ENCODE measurements at places on chromosomes 4 and X.

DNA sequence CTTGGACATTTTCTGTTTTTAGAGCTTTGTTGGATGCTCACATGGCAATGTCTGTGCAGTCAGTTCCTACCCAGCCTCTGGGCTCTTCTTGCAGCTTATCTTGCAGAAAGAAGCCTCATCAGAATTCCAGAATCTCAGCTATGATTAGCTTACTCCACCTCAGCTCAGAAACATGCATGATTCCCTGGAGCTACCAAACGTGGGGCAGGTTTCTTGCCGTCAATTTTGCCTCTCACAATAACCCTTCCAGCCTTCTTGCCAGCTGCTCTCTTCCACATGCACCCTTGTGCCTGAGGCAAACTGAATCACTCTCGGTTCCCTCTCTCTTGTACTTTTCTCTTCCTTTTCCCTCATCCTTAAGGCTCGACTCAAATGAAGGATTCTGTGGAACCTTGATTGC lies 141.4 kb downstream of the PTTG2 start:
- no peak for DNase-seq

- no peak for DNase-seq
These were observed 708 bp downstream of the ARAP2 start for GRCh38 chr4:36243355-36244256.

DNA sequence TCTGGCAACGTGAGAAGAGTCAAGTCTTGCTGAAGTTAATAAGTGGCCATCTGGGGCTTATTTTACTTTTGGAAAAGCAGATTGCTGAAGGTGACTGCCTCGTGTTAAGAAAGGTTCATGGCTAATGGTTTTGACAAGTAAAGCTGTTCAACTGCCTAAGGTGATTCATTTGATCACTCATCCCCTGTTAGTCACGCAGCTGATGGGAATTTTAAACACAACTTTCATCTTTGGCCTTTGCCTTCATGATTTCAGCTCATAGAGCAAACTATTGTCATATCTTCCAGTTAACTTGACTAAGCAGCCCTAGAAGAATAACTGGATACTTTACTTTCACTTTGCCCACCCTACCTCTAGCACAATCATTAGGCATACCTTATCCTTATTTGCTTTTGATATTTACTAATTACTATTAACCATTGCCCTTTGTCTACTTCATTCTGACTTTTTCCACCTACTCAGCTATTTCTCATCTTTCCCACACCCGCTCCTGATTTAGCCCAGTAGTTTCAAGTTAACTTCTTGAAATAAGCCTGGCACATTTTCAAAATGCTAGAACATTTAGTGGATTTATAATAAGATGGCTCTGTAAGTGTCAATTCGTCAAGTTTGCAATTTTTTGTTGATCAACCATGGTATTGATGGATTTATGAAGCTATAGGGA lies 170.6 kb upstream of the S100G start:
- DNase-seq, result no peak

DNA sequence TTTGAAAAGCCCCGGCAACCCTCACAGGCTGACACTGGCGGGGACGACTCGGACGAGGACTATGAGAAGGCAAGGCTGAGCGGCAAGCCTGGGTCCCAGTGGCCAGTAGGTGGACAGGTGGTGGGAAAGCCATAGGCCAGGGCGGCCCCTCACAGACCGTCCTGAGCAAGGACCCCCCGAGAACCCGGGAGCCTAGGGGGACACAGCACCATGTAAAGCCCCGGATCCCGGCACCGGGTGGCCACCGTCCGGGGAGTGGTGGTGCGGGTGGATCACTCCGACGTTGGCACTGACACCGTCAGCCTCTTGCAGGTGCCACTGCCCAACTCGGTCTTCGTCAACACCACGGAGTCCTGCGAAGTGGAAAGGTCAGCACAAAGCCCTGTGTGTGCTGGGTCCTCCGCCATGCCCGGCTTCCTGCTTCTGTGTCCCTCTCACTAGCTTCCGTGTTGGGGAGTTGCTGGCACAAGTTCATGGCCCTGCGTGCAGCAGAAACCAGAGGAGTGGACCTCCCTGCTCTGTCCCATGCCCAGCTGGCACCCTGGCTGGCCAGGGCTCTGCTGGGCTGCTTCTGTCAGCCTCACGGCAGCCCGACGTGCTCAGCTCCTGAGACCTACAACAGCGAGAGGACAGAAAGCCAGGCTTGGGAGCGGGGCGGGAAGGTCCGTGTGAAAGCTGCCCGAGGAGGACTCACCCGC lies 11.9 kb upstream of the ADD1 start:
- DNase-seq, result no peak

GRCh38 chrX:108020631-108021030 lies 24.2 kb upstream of the VSIG1 start:
- no peak for DNase-seq

- DNase-seq, result no peak
These were observed 30.8 kb downstream of the SAT1 start for GRCh38 chrX:23813808-23814207.

DNA sequence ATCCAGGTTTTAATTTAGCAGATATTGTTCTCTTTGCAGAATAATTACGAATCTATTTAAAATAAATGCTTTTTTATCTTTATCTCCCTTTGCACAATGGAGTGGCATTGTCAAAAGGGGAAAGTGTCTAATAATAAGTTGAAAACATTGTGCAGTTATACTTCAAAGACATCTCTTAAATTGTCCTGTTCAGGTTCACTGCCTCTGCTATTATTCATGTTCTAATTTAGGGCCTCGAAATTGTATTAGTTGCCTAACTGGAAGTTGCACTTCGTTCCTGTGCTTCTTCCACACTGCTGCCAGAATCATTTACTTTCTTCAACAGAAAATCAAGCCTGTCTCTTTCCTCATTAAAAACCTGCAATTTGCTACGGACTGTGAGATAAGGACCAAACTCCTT lies 150.5 kb upstream of the SPRY1 start:
- no peak for DNase-seq

DNA sequence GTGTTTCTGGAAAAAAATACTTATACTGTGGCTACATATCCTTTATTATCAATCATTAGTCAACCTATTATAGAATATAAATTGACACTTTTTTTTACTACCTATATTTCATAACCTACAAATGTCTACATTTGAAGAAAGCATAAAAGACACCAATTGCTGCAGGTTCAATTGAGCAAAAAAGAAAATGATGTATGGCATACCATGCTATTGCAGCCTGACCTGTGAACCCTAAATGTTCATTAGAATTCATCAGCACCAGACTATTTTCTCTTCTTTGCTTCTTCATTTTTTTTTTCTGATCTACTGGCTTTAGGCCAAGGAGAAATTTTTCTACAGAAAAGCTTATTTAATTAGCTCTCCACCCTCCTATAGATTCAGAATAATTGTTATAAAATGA lies 1628.2 kb upstream of the IGFBP7 start:
- no peak for DNase-seq

- DNase-seq, result no peak
These were observed 356.4 kb upstream of the NOCT start for GRCh38 chr4:138659037-138659811.

- DNase-seq, result no peak
These were observed 12.5 kb upstream of the FAM13A start for GRCh38 chr4:89069481-89069880.

DNA sequence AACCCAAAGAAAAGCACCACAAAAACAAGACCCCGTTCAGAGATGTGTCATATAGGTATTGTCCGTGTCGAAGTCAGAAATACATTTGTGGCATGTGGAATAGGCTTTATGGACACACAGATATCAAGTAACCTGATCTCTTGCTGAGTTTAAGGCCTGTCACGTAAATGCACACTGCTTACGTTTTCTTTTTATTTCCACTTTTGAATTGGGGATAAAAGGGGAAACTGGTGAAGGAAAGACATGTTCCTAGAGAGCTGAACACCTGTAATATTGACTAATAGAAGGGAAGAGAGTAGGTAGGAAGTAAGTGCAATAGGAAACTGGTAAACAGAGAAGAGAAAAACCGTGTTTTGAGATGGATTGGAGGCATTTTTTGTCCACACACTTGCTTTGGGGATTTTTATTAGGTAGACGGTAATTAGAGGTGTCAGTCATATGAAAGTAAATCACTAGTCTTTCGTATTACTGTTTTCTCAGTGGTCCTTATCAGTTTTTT lies 24.9 kb downstream of the TMEM131L start:
- no peak for DNase-seq

- no peak for DNase-seq
These were observed 725.7 kb upstream of the TENM3 start for GRCh38 chr4:181517491-181517890.
